ENCODE measurements at places on chromosomes 11 and 22.

- no peak for DNase-seq
Measured at GRCh38 chr11:1501421-1502167, 15.0 kb upstream of the MOB2 start.

DNA sequence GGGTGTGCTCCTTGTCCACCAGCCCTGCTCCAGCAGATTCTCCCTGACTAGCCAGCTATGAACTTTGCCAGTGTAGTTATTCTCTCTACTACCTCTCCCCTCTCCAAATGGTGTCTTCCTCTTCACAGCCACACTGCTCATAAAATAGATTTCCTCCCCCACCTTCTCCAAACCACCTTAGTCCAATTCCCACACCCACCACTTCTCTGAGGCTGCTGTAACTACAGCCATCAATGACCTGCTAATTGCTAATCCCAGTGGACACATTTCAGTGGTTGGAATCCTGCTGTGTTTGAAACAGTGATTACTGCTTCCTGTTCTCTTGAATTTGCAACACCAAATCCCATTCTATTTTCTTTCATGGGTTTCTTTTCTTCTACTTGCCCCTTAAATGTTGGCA lies 23.4 kb downstream of the SYT9 start:
- DNase-seq, result no peak

DNA sequence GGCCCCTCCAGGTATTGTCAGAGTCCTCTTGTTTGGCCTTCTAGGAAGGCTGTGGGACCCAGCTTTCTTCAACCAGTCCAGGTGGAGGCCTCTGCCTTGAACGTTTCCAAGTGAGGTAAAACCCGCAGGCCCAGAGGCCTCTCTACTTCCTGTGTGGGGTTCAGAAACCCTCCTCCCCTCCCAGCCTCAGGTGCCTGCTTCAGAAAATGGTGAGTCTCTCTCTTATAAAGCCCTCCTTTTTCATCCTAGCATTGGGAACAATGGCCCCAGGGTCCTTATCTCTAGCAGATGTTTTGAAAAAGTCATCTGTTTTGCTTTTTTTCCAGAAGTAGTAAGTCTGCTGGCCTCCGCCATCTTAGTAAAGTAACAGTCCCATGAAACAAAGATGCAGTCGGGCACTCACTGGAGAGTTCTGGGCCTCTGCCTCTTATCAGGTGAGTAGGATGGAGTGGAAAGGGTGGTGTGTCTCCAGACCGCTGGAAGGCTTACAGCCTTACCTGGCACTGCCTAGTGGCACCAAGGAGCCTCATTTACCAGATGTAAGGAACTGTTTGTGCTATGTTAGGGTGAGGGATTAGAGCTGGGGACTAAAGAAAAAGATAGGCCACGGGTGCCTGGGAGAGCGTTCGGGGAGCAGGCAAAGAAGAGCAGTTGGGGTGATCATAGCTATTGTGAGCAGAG lies at the start of gene CD3E:
TSS of gene CD3E (plus strand) at position 163 of the 681 bp plus-strand sequence. CDS start at position 386, 223 bp downstream.
- no peak for DNase-seq

DNA sequence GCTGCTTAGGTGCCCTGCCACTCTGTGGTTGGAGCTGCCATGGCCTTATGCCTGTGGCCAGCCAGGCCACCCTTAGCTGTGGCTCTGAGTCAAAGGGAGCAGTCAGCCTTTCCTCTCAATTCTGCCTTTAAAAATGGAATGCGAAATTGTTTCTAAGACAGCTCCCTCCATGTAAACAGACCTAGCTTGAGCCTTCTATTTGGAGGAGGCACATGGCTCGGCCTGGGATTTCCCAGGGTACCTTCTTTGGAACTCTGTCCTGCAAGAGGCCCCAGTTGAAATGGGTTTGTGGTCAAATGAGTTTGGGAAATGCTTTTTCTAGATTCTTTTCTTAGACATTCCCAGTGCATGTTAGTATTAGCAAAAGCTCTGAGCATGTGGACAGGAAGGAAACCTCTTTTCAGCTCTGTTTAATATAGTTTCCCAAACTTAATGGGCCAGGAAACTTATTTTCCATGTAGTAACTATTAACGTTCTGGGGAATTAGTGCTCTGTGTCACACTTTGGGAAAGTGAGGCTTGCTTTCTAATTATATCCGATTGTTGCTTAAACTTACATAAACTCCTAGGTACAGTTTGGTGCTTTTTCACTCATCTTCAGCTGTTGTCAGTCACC lies 7.8 kb downstream of the PHOX2A start:
- peak; percentile 58 for DNase-seq

GRCh38 chr11:33171251-33171650 lies 10.0 kb upstream of the CSTF3 start:
- no peak for DNase-seq

DNA sequence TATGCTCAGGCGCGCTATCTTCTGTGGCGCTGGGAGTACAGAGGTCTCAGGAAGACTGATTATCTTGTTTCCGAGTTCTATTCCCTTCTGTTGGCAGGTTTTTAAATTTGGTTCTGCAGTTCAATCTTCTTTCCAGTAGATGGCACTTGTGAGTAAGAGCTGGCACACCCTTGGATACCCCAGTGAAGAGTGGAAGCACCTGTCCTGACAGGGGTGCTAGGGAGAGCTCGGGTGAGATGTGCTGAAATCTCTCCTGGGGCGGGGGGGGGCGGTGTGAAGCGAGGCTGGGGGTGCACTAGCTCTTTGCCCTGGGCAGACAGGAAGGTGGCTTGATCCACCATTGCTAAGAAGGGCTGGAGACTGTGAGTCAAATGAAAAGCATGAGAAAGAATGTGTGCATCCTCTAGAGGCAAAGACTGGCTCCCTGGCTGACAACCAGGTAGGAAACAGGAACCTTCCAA lies 679.9 kb upstream of the CCDC179 start:
- DNase-seq, result peak; percentile 35

GRCh38 chr11:10584071-10584501 lies 15.6 kb upstream of the LYVE1 start:
- DNase-seq, result peak; percentile 86

All from lung microvascular endothelial cell (primary cell).